Stimulated activated CD4-positive, alpha-beta T cell treated with anti-CD3 and anti-CD28 coated beads, Interleukin-1b, Interleukin-23, amount 100 ng/mL, for 1 hour (primary cell): ENCODE measurements at places on chromosomes 2 and 18.

DNA sequence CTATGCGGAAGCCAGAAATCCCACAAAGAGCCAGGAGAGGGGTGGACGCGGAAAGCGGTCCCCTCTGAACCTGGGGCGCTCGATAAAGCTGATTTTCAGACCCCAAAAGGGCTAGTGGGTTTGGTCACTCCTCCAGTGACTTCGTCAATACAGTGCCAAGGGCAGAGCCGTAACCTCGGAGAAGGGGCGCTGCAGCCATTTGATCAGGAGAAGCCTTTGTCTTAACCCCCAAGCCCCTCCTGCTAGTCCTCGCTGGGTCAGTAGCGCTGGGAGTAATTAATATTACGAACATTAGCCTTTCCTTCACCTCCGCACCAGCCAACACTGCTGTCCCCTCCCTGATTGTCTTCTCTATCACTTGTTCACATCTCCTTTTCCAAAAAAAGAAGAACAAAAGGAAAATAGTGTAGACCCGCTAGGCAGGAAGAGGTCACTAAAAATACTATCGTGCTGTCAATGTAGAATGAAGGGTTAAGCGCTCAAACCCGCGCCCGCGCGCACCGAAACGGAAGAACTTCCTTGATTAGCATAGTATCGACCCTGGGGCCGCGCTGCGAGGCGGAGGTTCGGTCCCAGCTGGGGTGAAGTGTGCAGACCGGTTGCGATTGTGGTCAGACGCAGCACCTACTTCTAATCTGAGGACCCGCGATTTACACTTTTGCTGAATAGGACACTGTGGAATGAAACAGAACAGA, 63.2 kb upstream of the MAPRE2 start:
- no peak for DNase-seq

DNA sequence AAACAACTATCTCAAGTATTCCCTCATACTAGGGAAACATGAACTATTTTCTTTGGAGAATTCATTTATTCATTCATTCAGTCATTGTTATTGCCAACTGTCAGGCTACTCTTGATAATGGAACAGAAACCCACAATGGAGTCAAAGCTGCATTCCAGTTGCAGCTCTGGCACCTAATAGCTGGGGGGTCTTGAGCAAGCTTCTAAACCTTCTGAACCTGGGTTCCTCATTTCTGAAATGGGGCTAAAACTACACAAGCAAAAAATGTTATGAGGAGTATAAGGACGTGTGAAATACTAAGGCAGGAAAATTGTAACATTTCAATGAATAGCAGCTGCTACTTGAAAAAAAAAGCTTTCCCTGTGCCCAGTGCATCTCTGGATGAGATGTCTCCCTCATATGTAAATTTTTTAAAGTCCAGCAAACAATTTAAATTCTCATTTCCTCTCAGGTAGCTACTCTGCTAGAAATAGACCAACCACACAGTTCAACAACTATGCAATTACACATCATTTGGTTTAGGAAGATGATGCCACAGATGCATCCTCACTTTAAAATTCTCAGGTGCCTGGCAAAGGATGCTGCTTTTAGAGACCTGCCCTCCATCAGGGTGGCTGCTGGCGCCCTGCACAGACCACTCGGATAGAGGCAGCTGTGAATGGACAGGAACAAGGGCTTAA, 38.5 kb downstream of the SPRED2 start:
- no peak for DNase-seq

GRCh38 chr18:34028324-34028723, 196.4 kb downstream of the NOL4 start:
- DNase-seq, result no peak

DNA sequence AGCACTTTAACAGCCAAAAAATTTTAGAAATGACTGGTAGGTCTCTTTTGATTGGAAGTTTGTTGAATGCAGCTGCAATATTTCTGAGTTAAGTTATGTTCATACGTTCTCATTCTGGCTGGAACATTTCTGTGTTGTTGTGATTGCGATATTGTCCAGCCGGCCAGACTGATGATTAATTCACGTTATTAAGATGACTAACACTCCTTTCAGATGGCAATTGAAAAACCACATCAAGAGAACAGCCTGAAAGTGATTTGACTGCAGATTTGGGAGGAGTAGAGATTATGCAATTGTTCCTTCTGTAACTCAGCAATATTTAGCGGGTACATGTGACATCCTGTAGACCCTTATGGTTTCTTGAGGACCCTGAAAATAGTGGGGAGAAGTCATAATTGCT, 133.7 kb downstream of the FBXO15 start:
- no peak for DNase-seq

DNA sequence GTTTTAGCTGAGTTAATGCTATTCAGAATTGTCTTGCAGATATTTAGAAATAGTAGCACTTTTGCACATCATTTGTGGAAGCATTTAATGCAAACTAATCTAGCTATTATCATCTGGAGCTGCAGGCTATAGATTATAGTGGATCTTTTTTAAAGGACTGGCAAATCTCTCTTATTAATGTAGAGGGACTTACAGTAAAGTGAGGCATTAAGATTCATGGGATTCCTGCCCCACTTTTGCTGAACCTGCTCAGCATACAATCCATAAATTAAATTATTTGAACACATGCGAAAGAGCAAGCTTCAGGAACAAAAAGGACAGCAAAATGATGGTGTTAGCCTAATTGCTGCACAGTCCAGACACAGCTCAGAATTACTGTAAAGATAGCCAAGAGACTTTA, 477.7 kb downstream of the DCDC2C start:
- no peak for DNase-seq

DNA sequence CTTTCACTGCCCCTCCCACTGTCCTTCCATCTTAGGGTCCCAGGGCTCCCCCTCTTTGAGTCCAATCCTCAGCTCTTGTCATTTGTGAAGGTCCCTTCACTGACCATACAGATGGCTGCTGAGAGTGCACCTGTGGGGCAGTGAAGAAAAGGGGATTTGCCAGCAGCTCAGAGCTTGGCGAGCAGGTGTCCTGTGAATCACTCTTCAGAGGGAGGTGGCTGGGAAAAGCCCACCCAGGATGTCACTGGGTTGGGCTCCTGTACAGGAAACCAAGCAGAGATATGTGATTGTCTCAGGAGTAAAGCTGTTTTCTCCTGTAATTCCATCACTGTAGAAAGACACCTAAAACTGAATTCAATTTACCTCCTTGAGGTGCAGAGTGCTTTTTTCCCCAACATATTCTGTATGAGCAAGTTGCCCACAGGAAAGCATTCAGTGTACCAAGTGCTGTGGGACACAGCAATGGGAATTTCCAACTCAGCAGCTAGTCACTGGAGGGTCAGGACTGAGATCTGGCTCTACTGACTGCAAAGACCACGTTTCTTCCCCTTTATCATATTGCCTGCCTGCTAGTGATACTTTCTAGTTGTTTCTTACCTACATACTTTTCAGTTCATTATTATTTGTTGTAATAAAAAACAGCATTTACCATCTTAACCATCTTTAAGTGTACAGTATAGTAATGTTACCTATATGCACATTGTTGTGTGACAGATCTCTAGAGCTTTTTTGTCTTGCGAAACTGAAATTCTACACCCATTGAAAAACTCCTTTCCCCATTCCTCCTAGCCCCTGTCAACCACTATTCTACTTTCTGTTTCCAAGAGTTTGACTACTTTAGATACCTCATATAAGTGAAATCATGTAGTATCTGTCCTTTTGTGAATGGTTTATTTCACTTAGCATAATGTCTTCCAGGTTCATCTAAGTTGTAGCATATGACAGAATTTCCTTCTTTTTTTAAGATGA, 239.1 kb downstream of the TSN start:
- DNase-seq, result no peak

GRCh38 chr18:7626922-7627440, 59.9 kb downstream of the PTPRM start:
- no peak for DNase-seq

DNA sequence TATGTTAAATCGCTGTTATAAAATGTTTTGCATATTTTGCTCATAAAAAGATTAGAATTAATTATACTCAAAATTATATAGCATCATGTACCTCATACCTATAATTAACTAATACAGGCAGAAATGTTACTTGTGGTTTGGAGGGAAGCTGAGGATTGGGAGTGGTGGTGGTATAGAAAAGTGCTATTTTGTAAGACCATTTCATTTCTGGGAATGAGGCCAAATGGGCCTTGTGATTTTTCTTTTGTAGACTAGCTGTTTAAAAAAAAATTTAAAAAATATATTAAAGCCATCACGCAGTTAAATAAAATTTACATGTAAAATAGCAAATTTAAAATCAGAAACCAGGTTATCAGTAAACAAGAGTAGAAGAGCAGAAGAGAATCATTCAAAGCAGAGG, 560.8 kb upstream of the FAM98A start:
- no peak for DNase-seq

GRCh38 chr2:159168707-159169106, 117.8 kb downstream of the WDSUB1 start:
- DNase-seq, result no peak

- no peak for DNase-seq
Measured at GRCh38 chr2:64173156-64174135, 29.2 kb upstream of the PELI1 start.

- no peak for DNase-seq
Measured at GRCh38 chr18:46400449-46400848, 256.6 kb downstream of the LOXHD1 start.

DNA sequence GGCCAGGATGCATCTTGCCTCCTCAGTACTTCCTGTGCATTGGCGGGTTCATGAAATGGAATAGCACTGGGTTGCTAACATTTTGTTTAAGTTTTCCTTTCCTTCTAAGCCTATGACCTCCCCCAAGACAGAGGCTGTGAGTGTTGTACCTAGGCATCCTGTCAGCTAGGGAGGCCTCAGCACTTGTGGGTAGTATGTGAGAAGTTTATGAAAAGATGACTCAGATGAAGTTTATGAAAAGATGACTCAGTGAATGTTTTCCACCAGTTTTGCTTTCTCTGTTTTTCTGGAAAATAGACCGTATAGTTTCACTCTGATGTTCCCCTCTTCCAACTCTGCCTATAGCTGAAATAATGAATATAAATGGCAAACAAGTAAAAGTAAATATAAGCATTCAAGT, 412.9 kb downstream of the TMEM182 start:
- DNase-seq, result no peak

DNA sequence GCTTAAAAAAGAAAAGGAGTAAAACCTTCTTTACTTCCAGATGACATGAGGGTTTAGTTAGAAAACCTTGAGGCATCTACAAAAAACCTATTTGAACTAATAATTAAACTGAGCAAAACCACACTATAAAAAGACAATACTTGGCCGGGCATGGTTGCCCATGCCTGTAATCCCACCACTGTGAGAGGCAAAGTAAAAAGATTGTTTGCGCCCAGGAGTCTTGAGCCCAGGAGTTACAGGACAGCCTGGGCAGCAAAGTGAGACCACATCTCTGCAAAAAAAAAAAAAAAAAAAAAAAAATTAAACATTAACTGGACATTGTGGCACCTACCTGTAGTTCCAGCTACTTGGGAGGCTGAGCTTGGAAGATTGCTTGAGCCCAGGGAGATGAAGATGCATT, 502.8 kb upstream of the LRRTM4 start:
- no peak for DNase-seq

DNA sequence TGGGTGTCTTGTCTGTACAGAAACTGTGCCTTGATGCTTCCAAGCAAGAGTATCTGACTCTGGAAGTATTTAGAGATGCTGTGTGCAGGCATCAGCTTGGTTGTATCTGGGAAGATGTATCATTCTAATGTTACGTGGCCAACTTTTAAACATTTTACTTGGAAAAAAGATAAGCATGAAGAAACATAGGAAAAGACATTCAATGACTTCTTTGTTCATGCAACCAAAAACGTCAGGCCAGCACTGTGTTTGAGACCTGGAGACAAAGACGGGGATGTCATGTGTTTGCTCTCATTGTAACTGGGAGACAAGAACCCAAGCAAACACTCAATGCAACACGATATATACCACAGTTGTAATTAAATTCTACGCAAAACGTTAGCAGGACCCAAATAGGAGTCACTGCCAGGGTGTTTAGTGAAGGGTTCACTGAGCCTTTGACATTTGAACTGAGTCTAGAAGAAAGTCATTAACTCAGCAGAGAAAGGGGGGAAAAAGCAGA, 8.9 kb upstream of the SESTD1 start:
- no peak for DNase-seq

DNA sequence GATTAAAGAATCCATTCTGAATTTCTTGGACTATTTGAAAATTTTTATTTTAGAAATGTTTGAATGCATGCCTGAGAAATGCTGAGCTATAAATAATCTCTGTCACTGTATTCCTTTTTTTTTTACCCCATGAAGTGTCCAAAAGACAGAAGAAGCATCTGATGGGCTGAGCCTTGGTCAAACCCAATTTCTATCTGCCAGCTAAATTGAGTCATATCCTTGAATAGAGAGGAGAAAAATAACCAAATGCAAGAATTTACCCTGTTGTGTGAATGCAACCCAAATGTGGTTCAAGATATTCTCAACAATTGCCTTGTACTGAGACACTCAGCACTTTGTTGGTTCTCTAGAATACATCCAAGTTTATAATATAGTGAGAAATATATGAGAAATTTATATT, 223.5 kb downstream of the UBE2E3 start:
- no peak for DNase-seq

DNA sequence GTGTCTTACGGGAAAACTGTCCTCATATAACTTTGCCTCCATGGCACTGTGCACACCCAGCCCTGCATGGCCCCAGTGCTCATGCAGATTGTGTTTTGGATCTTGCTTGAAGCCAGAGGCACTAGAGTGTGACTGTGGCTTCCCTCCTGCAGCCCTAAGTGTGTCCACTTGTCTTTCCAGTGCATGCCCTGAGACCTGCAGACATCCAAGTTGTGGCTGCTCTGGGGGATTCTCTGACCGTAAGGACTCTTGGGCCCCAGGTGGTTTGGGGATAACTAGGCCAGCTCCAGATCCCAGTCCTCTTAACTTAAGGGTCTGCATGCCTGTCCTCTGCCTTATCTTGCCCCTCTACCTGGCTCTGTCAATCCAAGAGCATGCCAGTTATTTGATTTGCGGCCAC, 96.6 kb downstream of the PLB1 start:
- no peak for DNase-seq

DNA sequence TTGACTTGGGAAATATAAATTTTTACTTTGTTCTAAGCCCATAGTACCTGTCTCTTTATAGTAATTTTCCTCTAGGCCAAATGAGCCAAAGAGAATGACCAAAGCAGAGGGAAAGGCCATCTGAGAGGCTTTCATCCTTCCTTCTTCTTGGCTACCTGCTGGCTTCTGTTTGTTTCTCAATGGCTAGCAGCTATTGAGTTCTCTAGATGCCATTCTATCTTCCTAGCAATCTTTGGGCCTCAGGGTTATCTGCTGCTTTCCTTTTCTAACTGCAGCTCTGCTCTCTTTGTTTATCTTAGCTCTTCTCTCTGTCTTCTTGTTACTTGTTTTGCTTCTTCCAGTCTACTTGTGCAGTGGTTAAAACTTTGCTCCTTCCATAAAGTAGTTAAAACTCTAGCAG, 601.1 kb upstream of the NRXN1 start:
- no peak for DNase-seq
